ENCODE measurements at places on chromosomes 13 and 19. TPM values are rescaled to one million over a fixed set of nuclear protein-coding genes. Genes with fewer than 3 reads are reported as not detected.

Gene PAF1
- total RNA-seq, result 33.8 TPM

Gene SHISA7
- total RNA-seq, result not detected

Gene UGGT2
- total RNA-seq, result 17.8 TPM

Gene CEACAM21
- 13.6 TPM for total RNA-seq

Gene IL11
- 0.15 TPM for total RNA-seq

Gene RASGRP4
- 5.9 TPM for total RNA-seq

Gene PIBF1
- 14.3 TPM for total RNA-seq

DNA sequence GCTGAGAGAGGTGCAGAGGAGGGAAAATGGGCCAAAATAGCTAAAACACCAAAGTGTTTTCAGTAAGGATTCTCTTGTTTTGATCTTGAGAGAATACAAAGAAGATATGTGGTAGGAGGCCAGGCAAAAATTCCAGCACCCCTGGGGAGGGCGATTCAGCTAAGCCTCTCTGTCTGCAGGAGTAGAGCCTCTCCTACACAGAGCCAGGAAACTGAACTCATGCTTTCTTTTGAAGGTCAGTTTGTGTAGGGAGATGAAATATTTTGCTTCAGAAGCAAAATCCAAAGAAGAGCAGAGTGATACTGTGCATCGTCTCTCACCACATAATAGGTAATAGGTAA, 565.0 kb downstream of the FGF9 start:
- DNase-seq, result no peak

GRCh38 chr13:23383151-23383550, 50.4 kb downstream of the SACS start:
- no peak for DNase-seq

GRCh38 chr19:10449037-10449436, 28.7 kb downstream of the PDE4A start:
- DNase-seq, result no peak

GRCh38 chr13:108594153-108594552, 35.3 kb upstream of the MYO16 start:
- no peak for DNase-seq

- no peak for DNase-seq
Measured at GRCh38 chr13:113730258-113730691, 28.8 kb upstream of the TMEM255B start.

DNA sequence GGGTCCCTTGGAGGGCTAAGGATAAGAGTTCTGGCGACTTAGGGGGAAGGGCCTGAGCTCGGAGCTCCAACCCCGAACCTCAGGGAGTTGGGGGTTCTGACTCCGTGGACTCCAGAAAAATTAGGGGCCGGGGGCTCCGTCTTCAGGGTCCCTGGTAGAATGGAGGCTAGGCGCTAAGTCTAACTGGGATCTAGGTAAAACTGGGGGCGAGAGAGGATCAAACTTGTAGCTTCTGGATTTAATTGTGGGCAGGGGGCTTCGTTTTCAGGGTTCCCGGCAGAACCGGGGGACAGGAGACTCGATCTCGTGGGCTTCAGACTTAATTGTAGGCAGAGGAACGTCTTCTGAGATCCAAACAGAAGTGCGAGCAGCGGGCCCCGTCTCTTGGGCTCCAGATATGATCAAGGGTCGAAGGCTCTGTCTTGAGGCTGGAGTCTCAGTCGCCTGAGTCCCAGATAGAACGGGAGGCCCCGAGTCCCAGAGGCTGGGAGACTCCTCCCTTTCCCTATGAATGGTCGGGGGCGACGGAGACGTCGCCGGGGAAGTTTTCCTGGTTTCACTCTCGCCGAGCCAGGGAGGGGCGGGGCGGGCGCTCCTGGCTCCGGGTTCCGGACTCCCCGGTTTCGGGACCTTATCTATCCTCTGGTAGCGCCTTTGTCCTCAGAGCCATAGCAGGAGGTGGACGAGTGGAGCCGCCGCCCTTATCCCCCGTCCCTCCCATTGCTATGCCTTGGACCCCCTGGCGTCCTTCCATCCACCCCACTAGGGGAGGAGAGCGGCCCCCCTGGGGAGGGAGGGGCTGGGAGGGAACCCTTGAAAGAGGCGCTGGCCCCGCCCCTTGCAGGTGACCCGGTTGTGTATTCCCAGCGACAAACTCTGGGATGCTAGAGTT, 1.3 kb downstream of the NECTIN2 start:
- no peak for DNase-seq

- no peak for DNase-seq
Measured at GRCh38 chr19:53172889-53173288, 14.0 kb upstream of the ZNF347 start.

GRCh38 chr13:35874704-35875103, 256.5 kb downstream of the DCLK1 start:
- DNase-seq, result no peak

DNA sequence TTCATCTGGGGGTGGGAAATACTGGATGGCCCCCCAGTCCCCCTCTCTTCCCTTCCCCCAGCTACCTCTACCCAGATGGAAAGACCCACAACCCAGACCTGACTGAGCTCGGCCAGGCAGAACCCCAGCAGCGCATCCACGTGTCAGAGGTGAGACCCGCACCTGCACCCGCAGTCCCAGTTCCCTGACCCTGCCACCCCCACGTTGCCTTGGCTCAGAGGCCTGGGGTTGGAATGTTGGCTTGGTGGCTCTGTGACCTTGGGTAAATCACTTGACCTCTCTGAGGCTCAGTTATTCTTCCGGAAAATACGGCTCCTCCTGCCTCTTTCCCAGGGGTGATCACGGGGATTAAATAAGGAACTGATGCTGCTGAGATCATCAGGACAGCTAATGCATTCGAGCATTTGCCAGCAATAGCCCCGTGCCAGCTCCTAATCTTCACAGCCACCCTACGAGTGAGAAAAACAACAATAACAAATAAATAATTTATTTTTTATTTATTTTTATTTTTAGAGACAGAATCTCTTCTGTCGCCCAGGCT, 12.3 kb downstream of the CBLC start:
- no peak for DNase-seq

DNA sequence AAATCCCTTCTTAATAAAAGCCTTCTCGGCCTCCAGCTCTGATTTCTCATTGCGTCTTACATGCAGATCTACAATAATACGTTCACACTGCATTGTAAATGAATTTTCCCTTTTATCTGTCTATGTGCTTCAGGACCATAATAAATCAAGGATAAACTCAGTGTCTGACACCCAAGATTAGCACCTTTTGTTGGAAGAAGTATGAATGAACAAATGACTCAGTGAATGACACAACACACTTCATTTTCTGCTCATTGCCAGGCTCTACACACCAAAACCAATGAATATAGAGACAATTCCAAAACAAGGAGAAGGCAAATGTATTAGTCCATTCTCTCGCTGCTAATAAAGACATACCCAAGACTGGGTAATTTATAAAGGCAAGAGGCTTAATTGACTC, 1224.4 kb downstream of the EFNB2 start:
- no peak for DNase-seq

- DNase-seq, result no peak
Measured at GRCh38 chr13:42401376-42401775, 129.4 kb downstream of the AKAP11 start.

- DNase-seq, result no peak
Measured at GRCh38 chr19:54561840-54562239, 11.8 kb upstream of the LILRA2 start.

- DNase-seq, result no peak
Measured at GRCh38 chr13:112445411-112446271, 69.5 kb downstream of the SPACA7 start.

DNA sequence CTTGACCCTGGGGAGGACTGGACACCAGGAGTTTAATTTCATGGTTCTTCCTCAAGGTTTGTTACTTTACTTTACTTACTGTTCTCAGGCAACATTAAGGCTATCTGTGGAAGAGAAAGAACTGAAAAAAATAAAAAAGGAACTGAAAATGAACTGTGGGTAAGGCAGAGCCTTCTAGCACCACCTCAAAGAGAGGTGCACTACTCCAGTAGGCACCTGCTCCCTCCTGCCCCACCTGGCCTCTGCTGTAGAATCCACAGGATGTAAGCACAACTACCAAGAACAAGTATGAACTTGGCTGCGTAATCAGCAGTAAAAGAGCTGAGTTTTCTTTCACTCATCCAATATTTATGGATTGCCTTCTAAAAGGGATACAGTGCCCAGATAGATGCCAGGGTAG, 12.2 kb downstream of the ZNF112 start:
- peak; percentile 23 for DNase-seq

DNA sequence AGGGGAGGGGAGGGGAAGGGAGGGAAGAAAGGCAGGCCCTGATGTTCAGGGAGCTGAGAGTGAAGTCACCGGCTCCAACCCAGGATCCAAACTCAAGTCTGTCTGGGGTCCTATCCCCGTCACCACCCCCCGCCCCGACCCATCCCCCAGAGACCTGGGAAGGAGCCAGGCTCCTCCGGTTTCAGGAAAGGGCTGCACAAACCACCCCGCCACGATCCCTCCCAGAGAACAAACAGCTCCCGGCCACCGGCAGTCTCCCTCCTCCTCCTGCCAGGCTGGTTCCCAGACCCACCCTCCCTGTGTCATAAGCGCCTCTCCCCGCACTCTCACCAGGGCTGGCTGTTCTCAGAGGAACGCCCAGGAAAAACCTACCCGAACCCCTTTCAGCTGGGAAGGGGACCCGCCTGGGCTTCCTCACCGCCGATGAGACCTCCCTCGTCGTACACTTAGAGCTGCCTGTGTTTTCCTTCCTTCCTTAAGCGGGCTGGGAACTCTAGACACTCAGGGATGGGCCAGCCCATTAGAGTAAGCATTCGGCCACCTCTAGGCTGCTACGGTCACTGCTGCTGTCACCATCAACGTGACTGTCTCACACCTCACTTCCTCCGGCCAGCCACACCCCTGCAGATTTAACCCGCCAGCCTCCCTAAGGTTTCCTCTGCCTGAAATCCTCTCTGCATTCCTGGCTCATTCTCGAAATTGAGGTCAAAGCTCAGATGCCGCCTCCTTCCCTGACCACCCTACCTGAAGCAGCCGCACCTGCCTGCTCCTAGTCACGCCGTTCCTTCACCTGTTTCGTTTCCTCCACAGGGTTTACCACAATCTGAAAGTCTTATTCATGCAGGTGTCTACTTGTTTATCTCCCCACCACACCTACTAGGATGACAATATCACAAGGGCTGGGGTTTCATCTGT, 6.3 kb upstream of the RDH13 start:
- no peak for DNase-seq

DNA sequence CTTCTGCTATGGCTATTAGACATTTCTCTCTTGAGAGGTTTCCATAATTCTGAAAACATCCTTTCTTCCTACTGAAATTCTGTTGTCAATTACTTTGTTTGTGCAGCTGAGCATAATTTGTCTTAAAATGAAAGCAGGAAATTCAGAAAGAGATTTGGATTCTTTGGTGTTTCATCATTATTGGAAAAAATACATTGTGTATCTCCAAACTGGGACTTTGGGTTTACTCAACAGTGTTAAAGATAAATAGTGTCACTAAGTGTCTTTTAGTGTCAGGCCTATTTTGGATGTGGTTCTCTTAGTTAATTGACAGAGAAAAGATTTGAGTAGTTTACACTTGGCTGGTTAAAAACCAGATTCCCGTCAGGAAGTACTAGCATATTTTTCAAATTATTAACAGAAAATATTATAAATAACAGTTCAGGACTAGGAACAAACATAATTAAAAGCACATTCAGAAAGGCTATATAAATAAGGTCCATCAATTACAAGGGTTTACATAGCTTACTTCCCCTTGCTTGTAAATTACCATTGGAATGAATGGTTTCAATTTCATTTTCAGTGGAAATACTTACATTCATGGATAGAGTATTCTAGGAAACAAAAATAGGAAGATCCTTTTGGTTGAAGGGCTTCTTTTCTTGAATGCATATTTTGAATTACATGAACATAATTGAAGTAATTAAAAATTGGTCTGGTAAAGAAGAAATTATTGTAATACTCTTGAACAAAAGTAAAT, 483.1 kb downstream of the GPC6 start:
- no peak for DNase-seq

DNA sequence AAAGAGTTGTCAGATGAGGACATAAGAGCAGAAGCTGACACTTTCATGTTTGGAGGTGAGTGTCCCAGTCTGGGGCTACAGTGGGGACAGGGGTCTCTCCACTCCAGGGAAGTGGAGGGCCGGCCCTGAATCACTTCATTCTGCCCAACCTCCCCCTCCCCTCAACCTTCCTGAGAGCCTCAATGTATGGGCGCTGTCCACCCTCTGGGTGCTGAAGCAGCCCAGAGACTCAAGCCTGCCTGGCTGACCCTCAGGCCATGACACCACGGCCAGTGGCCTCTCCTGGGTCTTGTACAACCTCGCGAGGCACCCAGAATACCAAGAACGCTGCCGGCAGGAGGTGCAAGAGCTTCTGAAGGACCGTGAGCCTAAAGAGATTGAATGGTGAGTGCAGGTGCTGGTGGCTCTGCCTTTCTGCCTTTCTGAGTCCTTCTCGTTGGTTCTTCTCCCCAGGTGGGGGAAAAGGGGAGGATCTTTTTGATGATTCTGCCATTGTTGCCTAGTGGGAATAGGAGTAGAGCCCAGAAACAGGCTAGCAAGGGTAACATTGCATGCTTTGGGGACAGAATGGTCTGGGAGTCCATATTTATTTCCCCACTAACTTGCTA, 8.8 kb downstream of the CYP4F8 start:
- DNase-seq, result no peak

- no peak for DNase-seq
Measured at GRCh38 chr13:20148501-20149183, 12.2 kb downstream of the GJA3 start.

GRCh38 chr19:49441210-49441959, at the start of gene SLC17A7:
Gene SLC17A7, minus strand, starts transcription at chr19:49441527. Its CDS starts 148 bp downstream, at chr19:49441379.
- no peak for DNase-seq

- DNase-seq, result no peak
Measured at GRCh38 chr13:83536153-83536552, 346.1 kb downstream of the SLITRK1 start.

DNA sequence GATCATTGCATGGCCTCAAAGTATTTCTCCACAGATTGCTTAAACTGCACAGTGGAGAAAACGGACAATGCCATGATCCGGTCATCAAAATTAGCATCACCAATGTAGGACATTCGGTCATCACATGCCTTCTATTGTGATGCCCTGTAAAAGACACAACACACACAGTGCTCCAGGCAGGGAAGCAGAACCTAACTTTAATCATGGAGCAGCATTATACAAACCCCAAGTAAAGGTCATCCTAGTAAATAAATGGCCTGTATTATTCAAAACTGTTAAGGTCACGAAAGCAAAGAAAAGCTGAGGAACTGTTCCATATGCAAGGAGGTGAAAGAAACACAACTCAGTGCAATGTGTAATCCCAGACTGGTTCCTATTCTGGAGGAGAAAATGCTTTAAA, 42.2 kb downstream of the TGDS start:
- no peak for DNase-seq

GRCh38 chr19:53880711-53881481, 1.1 kb upstream of the PRKCG start:
- DNase-seq, result no peak

- DNase-seq, result no peak
Measured at GRCh38 chr13:100300708-100301107, 211.8 kb downstream of the PCCA start.

Measured in GM12878 (cell line).